D341Med (cell line): ENCODE measurements at places on chromosomes 7 and 10.

DNA sequence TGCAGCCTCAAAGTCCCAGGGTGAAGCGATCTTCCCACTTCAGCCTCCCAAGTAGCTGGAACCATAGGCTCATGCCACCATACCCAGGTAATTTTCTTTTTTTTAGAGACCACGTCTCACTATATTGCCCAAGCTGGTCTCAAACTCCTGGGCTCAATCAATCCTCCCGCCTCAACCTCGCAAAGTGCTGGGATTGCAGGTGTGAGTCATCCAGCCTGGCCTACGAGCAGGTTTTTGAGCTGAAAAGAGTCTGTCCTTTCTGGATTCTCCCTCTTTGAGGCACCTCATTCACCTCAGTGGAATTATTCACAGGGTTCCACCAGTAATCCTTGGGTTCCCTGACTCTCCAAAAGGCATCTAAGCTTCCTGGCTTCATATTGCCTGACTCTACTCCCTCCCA, 7.6 kb upstream of the LEP start:
- DNase-seq = no peak

DNA sequence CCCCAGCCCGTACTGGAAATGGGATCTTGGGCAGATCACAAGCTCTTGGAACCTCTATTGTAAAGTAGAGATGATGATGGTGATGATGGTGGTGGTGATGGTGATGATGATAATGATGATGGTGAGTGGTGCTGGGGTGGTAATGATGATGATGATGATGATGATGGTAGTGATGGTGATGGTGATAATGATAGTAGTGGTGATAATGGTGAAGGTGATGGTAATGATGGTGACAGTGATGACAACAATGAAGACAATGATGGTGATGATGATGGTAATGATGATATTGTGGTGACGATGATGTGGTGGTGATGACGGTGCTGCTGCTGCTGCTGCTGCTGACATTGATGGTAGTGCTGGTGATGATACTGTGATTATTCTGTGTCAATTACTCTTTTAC, 91.0 kb upstream of the AFAP1L2 start:
- DNase-seq = no peak

DNA sequence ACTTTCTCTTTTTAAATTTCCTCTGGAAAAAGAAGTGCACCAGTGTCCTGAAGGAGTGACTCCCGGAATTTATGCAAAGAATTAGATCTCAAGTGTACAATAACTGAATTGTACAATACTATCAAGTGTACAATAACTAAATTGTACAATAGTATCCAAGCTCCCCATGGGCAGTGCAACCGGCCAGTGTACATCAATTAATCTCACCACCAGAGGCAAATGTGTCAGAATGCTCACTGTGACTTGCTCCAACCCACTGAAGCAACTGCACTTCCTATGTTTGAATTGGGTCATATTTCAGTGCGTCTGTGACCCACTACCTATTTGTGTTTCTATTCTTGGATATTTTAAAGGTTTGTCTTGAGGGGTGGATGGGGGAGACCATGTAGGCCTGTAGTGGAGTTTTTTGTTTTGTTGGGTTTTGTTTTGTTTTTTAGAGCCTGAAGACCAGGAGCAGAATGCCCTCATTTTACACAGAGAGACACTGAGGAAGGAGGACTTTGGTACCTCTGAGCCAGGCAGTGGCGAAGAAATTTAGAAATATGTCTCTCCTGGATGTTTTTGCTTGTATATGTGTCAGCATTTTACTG, 78.5 kb upstream of the CTTNBP2 start:
- DNase-seq = no peak

- DNase-seq = peak; percentile 65
These were observed 44.9 kb upstream of the ANK3 start for GRCh38 chr10:60434418-60435046.

DNA sequence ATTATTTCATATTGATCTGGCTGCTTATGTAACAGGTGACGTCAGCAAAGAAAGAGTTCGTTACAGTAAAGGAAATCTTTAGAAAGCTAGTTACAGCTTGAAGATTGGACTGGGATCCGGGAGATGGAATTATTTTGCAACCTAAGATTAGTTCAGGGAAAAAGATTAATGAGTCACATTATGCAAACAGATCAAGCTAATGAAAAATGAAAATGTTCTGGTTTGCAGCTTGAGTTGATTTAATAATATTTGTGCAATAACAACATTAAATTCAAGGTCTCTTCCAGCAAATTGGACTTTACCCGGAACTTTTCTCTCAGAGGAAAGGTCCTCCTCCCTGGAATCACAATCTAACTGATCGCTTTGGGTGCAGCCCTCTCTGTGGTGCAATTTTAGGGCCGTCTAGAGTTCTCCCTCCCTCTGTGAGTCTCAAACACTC, 119.5 kb downstream of the OTUD1 start:
- no peak for DNase-seq

DNA sequence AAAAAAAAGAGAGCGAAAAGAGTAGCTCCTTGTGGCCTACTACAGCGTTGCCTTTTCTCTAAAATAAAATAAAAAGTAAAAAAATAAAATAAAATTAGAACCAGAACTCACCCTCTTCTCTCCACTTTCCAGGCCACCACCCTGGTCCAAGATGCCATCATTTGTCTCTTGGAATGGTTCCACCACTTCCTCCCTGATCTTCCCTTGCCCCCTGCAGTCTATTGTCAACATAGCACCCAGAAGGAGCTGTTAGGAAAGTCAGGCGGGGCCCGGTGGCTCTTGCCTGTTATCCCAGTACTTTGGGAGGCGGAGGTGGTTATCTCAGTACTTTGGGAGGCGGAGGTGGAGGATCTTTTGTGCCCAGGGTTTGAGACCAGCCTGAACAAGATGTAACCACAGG, 7.6 kb upstream of the GRID2IP start:
- peak; percentile 78 for DNase-seq

DNA sequence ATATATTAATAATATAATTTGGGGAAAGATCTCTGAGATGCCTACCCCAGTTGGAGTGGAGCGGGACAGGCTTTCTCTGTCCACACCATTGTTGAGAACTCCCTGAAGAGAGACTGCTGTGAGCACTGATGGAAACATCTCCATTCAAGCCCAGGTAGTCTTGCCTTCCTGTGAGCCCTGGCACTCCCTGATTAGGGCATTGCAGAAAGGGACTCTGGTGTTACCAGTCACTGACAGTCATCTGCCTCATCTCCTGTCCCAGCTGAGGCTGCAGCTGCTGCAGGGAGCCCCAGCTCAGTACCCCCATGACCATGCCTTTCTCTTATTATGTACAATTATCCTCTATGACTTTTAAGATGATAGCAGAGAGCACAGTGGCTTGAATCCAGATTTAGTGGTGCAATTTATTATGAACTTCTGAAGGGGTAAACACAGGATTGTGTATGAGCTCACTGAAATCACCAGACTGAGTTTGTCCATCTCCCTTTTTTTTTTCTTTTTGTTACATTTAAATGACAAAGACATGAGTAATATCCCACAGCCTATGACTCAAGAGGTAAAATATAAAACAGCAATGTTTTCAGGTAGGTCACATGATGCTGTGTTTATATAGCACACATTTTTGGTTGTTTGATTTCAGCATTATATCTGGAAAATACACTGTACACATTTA, 236.9 kb downstream of the SLC25A13 start:
- DNase-seq = no peak

DNA sequence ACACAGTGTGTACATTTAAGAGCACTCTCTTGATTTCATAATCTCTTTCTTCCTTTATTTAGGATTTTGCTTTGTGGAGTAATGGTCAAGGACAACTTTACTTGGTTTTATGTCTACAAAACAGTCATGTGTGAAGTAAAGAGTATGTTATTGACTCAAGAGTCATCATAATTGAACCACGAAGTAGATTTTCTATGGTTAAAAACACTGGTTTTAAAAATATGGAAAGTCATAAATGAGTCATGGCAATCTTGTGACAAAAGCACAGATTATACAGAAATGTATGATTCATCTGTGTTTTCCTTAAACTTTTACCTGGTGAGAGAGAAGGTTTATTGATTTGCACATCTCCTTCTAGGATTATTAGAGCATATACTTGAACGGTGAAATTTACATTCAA, 969.7 kb downstream of the GATA3 start:
- no peak for DNase-seq

- DNase-seq = no peak
These were observed 115.2 kb downstream of the RNLS start for GRCh38 chr10:88467835-88468485.

DNA sequence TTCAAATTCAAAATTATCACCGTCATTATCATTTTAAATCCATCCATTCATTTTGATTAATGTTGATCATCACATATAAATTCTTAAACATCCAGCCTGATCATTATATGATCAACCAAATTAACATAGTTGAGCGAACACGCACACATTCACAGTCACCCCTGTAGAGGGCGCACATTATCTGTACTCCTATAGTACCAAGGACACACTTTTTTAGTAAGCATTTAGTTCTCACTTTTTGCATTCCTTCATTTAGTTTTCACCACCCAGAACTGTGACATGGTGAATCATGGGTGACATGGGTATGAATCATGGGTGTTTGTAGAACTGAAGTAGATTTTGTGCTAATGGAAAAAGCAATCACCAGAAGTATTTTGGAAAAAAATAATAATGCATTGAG, 26.0 kb upstream of the ZNF735 start:
- no peak for DNase-seq

- no peak for DNase-seq
These were observed 142.2 kb upstream of the HDAC9 start for GRCh38 chr7:18353339-18353738.

GRCh38 chr7:73680501-73680900, 2.8 kb downstream of the DNAJC30 start:
- no peak for DNase-seq

DNA sequence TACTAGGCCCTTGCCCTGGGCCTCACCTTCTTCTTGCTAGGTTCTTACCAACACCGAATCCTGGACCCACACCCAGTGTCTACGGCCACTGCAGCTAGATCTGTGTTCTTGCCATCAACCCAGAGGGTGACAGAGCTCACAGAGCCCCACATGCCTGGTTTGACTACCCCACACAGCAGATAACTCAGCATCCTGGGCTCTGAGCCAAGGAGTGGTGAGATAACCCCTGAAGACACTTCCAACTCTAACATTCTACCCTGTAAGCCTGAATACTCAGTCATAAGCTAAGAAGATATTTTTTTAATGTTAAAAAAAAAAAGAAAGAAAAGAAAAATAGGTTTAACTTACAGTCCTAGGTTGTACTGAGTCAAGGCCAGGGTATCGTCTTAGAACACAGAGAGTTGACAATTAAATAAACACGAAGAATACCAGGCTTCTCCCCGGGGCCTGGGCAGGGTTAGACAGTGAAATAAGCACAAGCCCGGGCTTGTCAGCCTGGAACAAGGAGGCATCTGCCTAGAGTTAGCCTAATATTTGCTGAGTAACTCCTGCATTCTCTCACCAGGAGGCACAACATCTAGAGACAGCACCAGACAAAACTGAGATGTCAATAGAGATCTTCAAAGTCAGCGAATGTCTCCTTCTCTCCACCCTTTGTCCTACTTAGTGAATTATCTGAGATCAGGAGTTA, 556.5 kb upstream of the LRRN3 start:
- no peak for DNase-seq

- DNase-seq = no peak
These were observed 18.1 kb downstream of the FOXP2 start for GRCh38 chr7:114432703-114433102.

GRCh38 chr10:35848412-35848811, 206.3 kb upstream of the FZD8 start:
- no peak for DNase-seq

GRCh38 chr7:140656548-140657515, 15.9 kb upstream of the ADCK2 start:
- no peak for DNase-seq

GRCh38 chr10:67723601-67724000, 27.6 kb upstream of the CTNNA3 start:
- DNase-seq = no peak

DNA sequence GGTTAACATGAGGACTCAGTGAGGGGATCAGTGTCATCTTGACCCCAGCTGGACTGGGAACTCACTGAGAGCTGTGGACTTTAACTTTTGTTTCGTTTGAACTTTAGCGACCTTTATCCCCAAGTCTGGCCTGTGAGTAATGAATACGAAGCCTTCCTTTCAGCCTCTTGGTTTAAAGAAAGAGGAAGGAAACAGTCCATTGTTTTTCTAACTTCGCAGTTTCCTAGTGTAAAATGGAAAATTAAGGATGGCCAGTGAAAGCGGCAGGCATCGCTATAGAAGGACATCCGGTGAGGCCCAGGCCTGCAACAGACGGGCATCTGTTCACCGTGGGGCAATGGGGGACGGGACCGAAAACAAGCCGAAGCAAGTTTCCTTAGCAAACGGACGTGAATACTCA, 44.1 kb upstream of the ADO start:
- no peak for DNase-seq

- no peak for DNase-seq
These were observed 19.2 kb downstream of the AKR1C8 start for GRCh38 chr10:5165738-5166137.

DNA sequence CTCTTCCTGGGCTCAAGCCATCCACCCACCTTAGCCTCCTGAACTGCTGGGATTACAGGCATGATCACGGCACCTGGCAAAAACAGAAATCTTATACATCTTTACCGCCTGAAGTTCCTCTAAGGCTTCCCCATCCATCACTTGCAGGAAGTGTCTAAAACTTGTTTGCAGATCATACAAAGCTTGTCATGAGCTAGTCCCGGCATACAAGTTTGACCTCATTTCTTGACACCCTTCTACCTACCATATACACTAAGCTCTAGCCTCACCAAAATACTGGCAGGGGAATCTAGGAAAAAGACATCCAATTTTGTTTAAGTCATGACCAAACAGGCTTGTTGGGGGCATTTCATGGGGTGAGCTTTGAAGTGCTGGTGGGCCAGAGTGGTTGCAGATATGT, 14.5 kb downstream of the DNMBP start:
- DNase-seq = no peak

DNA sequence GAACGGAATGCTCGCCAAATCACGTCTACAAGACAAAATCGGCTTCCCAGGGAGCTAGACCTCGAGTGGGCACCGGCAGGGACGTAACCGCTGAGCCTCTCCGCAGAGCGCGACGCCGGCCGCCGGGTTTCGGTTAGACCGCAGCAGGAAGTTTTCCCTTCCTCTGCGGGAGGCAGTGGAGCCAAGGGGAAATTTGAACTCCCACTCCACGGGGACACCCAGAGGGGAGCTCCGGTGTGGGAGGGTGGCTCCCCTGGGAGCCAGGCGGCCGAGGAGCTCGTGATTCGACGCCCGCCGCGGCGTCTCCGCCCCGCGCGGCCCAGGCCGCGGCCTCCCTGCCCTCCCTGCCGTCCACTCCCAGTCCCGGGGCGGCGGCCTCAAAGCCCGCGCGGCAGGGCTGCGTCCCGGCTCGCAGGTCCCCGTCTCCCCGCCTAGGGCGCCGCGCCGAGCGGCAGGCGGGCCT, 426 bp downstream of the SYPL1 start:
- DNase-seq = peak; percentile 83

- no peak for DNase-seq
These were observed 10.6 kb downstream of the CPSF4 start for GRCh38 chr7:99449326-99449725.

- no peak for DNase-seq
These were observed 302.4 kb upstream of the NFE2L3 start for GRCh38 chr7:25849500-25850184.
